ENCODE measurements at places on chromosomes 2 and 18.

GRCh38 chr2:8267048-8267447 is 414.8 kb upstream of the ID2 start:
- DNase-seq, result no peak

DNA sequence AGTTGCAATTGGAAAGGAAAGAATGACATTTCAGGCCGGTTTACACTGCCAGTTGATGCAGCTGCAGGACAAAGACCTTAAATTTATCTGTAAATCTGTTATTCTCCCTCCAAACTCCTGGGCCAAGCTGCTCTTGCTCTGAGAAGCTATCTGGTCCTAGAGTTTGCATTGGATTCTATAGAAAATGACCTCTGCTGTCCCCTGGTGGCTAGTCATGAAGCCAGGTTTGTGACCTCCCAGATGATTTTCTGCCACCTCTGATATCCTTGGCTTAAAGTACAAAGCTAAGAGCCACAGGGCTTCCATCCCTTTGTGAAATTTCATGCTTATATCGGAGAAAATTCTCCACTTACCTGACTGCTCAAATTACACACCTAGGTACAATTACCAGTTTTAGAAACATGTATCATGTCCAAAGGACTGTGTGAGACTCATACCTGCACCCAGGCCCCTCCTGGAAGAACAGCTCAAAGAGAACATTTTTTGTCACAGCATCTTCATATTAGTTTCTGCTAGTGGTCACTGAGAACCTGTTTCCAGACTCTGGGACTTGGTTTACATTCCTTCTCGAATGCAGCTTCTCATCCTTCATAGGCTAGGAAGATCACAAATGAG is 28.9 kb upstream of the IER3IP1 start:
- DNase-seq, result no peak

DNA sequence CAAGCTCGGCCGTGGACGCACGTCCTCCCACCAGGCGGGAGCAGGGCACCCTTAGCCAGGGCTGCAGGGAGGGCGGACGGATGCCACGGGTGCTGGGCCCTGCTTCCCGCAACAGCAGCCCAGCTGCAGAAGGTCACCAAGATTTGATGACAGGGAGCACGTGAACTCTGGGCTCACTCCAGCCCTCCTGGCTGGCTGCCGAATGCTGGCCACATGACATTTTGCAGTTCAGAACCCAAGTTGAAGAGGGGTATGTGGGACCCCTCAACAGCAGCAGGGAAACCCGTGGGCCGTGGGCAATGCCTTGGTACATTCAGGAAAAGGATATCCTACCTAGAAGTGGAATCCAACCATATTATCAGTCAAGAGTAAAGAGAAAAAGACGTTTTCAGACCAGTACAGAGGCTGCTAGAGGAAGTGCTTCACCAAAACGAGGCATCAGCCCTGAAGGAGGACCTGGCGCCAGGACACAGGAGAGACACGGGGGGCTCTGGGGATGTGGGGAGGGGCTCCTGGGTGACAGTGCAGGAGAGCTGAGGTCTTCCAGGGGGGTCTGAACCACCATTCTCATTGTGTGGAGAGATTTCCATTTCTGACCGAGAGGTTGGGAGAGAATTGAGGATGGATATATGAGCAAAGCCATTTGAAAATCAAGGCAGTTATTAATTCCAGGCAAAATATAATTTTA is 107.4 kb upstream of the CTDP1 start:
- DNase-seq, result peak; percentile 24

DNA sequence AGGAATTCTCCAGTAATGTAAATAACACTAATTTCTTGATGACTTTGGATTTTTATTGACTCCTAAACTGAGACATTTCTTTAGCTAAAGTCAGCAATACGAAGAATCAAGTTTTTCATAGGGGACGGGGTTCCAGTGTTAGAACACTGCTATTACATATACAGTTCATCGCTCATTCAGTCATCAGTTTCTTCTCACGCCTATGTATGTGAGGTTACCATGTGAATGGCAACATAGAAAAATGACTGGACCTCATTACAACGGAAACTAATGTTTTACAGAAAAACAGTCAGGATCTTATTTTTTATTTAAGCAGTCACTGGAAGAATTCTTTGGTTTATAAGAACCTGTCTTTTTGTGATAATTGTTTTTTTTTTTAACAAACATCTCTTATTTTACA is 56.4 kb downstream of the THADA start:
- no peak for DNase-seq

DNA sequence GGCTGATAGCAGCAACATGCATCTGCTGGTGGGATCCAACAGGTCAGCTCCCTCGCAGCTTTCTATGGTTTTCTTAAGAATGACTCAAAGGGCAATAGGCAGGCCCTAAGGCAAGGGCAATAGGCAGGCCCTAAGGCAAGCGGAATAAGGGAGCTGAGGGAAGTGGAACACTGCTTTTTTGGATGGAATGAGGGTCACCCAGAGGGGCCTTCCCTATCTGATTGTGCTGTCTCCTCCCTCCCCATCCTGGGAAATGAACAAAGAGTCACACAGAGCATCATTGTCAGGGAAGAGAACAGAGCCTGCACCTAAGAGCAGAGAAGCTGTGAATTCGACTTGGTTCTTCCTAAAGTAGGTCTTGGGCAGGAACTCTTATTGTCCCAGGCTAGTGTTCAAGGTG is 43.3 kb upstream of the PTPRM start:
- no peak for DNase-seq

DNA sequence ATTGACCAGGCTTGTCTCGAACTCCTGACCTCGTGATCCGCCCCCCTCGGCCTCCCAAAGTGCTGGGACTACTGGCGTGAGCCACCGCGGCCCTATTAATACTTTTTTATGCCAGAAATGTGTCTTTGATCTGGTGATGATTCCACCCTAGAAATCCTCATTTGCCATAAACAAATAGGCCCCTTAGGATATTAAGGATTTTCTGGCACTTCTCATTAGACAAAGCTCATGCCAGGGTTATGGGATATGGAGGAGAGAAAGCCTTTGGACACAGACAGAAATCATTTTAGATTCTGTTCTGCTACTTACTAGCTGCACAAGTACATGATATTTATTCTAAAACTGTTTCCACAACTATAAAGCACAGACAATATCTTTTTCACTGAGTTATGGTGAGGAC is 24.1 kb downstream of the SLC40A1 start:
- no peak for DNase-seq

- no peak for DNase-seq
These were observed 17.9 kb upstream of the MIB1 start for GRCh38 chr18:21722687-21723086.

GRCh38 chr2:165593081-165593480 is 123.6 kb downstream of the CSRNP3 start:
- no peak for DNase-seq

All from ovary (tissue), 10 donors.